ENCODE measurements at places on chromosomes 5 and 9. TPM values are rescaled to one million over a fixed set of nuclear protein-coding genes. Genes with fewer than 3 reads are reported as not detected.

DNA sequence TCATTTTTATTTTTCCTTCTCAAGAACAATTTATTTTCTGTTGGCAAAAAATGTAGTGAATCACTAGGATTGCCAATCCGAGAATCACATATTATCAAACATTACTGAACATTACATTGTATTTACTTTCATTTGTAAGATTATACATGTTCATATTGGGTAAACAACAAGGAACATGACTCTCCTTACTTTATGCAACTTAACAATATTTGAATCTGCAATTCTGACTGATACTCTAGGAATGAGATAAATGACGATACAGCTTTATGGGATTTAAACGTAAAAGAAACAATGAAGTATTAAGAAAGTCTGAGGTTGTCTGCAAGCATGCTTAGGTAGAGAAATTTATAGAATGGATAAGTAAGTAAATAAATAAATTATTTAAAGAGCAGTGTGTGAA lies 2302.9 kb downstream of the MAT2B start:
- no peaks in the 10 kb centered on the region for H3K4me1 ChIP-seq
- no peak overlapping the region for H3K4me3 ChIP-seq
- H3K36me3 ChIP-seq = no peaks in the 10 kb centered on the region
- H3K27me3 ChIP-seq = 0 out of 2 replicates have a peak, but pooled peaks cover 3% of the 10 kb centered on the region

ROPN1L gene
- total RNA-seq = not detected

PDGFRB gene
- total RNA-seq = 7.2 TPM

DNA sequence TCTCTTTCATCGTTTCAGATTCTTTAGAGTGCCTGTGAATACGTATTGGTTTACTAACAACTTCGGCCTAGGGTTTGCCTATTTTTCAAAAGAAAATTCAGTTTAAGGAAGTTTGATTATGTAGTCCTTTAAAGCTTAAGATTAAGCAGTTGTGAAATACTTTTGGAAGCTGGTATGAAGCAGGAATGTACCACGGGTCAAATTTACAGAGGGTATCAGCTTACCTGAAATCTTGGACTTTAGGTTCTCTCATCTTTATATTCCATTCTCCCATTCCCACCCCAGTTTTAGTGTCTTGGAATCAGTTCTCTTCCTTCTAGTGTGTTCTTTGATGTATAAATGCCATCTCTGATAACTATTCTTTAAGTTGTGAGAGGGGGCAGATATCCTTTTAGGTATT lies 53.2 kb downstream of the IQGAP2 start:
- H3K4me1 ChIP-seq = no peaks in the 10 kb centered on the region
- no peak for DNase-seq
- H3K27me3 ChIP-seq = 0 out of 2 replicates have a peak, but pooled peaks cover 4% of the 10 kb centered on the region
- H3K36me3 ChIP-seq = no peaks in the 10 kb centered on the region
- H3K4me3 ChIP-seq = no peak overlapping the region

DNA sequence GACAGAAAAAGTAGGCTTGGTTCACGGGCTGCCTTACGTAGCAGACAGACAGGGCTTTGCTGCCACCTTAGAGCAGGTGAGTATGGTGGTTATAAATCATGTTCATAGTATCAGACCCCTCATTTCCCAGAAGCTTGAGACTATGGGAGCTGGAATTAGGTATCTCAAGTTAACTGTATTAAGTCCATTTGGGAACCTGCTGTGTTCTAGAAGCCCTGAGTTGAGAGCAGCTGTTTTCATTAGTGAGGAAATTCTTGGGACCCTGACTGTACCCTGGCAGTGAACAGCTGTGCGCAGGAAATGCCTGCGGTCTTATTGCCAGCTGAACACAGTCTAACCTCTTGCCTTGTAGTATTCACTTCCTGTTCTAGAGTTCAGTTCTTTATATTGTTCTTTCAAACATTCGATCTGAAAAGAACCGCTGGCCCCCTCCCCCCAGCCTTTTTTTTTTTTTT lies 29.8 kb downstream of the UGCG start:
- peak overlapping the region; percentile 81 for H3K27ac ChIP-seq
- DNase-seq = peak; percentile 99
- H3K4me3 ChIP-seq = no peak overlapping the region
- H3K36me3 ChIP-seq = peaks cover 78% of the 10 kb centered on the region
- H3K27me3 ChIP-seq = no peaks in the 10 kb centered on the region

Data from SJCRH30 (cell line).